ENCODE measurements at places on chromosomes 5 and 9. TPM values are rescaled to one million over a fixed set of nuclear protein-coding genes. Genes with fewer than 3 reads are reported as not detected.

The CDC14B gene
- 10.1 TPM for polyA plus RNA-seq

DNA sequence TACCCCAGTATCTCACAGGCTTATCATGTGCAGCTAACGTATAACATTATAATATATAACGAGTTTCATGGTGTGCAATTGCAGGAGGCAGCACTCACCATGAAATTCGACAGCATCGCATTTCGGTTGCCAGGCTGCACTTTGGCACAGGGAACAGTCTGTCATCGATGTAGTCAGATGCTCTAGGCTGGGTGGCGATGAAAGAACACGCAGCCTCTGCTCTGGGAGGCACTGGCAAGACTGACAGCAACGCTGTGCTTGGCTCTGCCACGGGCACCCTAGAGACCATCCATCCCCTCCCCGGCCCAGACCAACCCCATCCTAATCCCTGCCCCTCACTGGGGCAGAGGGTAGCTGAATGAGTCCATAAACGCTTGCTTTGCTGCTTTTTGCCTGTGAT is 290.8 kb downstream of the MED10 start:
- DNase-seq, result no peak
- H3K4me3 ChIP-seq, result no peak overlapping the region
- no peaks in the 10 kb centered on the region for H3K27me3 ChIP-seq
- peaks cover 2% of the 10 kb centered on the region for H3K4me1 ChIP-seq
- no peaks in the 10 kb centered on the region for H3K36me3 ChIP-seq

DNA sequence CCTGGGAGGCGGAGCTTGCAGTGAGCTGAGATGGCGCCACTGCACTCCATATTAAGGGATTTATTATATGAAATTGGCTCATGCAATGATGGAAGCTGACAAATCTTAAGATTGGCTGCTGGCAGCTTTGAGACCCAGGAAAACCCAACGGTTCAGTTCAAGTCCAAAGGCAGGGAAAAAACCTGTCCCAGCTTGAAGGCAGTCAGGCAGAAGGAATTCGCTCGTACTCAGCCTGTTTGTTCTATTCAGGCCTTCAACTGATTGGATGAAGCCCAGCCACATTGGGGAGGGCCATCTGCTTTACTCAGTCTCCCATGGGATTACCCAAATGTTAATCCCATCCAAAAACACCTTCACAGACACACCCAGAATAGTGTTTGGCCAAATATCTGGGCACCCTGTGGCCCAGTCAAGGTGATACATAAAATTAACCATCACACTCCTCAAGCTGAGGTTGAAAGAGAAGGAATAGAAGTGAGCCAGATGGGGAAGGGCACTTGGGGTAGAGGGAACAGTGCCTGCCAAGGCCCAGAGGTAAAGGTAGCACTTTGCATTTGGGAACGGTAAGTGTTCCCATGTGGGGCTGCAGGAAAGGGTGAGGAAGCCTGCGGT is 8.5 kb upstream of the ORM1 start:
- no peaks in the 10 kb centered on the region for H3K27me3 ChIP-seq
- no peaks in the 10 kb centered on the region for H3K36me3 ChIP-seq
- H3K4me1 ChIP-seq, result peaks cover 3% of the 10 kb centered on the region
- no peak overlapping the region for H3K4me3 ChIP-seq

GRCh38 chr5:134086943-134087305 is 27.6 kb upstream of the TCF7 start:
- H3K36me3 ChIP-seq, result no peaks in the 10 kb centered on the region
- no peaks in the 10 kb centered on the region for H3K4me1 ChIP-seq
- H3K27ac ChIP-seq, result no peak overlapping the region

The PDZD2 gene
- polyA plus RNA-seq, result 0.06 TPM

DNA sequence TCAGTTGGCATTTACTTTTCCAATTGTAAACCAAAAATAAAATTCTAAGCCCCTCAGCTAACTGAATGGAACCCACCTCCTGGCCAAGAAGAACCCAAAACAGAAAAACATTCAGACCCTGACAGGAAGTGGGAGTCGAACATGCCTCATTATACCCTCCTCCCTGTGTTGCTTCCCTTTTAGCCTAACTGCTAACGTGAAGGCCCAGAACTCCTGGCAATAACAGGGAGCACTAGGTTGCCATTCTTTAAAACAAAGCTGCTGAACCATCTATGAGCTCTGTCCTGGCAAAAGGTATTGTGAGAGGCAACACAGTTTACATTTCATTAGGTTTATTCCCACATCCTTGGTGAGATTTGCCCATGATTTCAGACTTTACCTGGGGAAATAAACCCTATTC is 481.4 kb downstream of the CHSY3 start:
- DNase-seq, result no peak
- H3K27me3 ChIP-seq, result no peaks in the 10 kb centered on the region
- no peak overlapping the region for H3K4me3 ChIP-seq

DNA sequence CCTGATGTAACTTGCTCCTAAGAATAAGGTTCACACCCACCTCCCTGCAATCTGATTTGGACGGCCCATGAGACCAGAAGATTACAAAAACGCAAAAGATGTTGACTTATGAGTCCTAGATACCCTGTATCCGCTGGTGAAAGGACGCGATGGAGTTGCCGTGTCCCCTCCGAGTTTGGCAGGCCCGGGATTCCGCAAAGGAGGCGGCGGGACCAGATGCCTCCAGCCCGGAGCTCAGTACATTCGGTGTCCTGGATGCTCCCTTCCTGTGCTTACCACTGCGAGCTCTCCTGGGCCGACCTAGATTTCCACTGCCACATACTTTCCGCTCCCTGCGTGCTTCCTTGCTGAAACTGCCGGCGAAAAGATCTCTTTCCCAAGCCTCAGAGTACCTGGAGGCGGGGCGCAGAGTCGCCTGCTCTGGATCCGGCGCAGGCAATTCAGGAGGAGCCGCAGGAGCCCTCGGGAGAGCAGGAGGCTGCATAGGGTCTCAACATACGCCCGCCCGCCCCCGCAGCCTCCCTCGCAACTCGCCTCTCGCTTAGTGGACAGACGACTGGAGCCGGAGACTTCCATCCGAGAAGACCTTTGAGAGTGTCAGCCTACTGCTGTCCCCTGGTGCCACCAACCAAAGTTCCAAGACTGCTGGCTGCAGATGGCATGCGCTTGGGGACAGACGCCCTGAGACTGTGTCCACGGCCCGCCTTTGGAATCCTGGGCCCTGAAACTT is 39.8 kb downstream of the ANXA2R start:
- DNase-seq, result no peak
- peak overlapping the region; percentile 58 for H3K4me3 ChIP-seq
- peak overlapping the region; percentile 2 for H3K27ac ChIP-seq
- H3K4me1 ChIP-seq, result no peaks in the 10 kb centered on the region

- H3K27me3 ChIP-seq, result no peaks in the 10 kb centered on the region
- no peak for DNase-seq
- H3K36me3 ChIP-seq, result no peaks in the 10 kb centered on the region
- no peaks in the 10 kb centered on the region for H3K4me1 ChIP-seq
- H3K27ac ChIP-seq, result no peak overlapping the region
Measured at GRCh38 chr5:4924577-4924976, 215.6 kb upstream of the ADAMTS16 start.

DNA sequence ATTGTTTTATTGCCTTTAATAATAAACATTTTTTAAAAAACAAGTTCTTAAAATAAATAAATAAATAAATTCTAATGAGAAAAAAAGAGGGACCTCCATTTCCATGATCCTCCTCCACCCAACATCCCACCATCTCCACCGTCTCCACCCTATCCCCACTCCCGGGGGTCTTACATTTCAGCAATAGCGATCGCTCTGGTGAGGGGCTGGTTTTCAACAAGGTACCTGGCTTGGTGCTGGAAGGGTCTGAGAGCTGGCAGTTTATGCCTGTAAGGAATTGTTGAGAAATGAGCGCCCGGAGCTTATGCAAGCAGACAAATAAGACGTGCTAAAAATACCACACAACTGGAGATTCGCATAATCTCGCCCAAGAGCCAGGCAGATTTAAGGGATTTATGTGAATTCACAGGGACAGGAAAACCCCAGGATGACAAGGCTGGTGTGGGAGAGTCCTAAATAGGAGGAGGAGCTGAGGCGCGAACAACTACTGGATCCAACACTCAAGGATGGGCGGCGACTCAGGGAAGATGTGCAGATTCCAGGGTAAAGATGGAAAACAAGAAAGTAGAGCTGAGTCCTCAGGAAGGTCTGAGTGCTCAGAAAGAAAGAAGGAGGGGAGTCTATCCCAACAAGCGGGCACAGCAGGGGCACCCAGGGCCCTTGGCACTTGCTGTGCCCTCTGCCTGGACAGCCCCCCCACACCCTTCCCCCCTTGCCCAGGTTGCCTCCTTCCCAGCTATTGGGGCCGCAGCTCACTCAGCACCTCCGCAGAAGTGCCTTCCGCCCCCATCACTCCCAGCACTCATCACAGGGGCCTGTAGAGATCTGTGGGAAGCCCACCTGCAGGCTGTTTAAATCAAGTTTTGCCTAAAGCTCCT is 27.0 kb downstream of the TRIM14 start:
- no peak overlapping the region for H3K27ac ChIP-seq
- no peak overlapping the region for H3K4me3 ChIP-seq
- H3K27me3 ChIP-seq, result no peaks in the 10 kb centered on the region
- H3K4me1 ChIP-seq, result no peaks in the 10 kb centered on the region
- DNase-seq, result no peak

DNA sequence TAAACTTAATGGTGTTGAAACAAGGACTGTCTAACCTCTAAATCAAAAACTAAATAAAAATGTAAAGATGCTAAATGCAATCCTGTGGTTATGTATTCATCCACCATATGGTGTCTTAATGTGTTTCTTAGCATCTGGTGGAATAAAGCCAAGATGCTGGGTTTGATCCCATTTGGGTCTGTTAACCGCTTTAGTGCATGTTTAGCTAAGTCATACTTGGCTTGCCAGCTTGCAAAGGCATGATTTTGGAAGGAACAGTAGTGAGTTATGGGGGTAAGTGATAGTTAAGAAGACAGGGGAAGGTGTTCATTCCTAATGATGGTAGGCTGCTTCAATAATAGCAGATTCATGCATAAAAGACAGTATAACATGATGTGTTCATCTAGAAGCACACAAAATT is 139.0 kb upstream of the SLC27A6 start:
- H3K4me3 ChIP-seq, result no peak overlapping the region
- H3K36me3 ChIP-seq, result no peaks in the 10 kb centered on the region
- no peaks in the 10 kb centered on the region for H3K27me3 ChIP-seq
- no peak for DNase-seq
- H3K4me1 ChIP-seq, result no peaks in the 10 kb centered on the region

DNA sequence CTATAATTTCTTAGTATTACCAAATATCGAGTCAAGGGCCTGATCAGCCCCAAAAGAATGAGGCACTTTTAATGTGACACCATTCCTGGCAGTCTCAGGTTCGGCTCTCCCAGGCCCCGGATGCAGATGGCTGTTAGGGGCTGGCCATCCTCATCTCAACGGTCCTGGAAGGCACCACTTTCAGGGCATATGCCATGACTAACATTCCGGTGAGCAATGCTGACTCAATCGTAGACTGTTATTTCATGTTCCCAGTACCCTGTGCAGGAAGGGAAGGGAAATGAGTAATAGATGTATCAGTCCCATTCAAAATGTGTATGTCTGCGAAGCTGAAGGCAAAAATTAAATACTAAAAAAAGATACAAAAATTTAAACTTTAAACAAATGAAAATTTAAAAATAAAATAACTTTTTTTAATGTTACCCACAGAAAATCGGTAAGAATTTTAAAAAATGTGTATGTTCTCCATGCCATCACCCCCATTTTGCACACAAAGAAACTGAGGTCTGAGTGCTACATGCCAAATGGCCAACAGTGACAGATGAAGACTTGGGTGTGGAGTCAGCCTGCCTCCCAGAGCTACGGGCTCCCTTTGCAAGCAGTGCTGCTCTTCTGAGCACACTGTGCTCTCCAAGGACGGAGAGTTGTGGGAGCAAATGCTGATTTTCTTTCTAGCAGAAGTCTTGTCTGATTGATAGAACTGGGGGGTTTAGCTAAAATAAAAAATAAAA is 79.0 kb downstream of the GLDC start:
- H3K36me3 ChIP-seq, result no peaks in the 10 kb centered on the region
- peak overlapping the region; percentile 60 for H3K4me3 ChIP-seq
- H3K4me1 ChIP-seq, result peaks cover 14% of the 10 kb centered on the region
- no peak for DNase-seq
- H3K27me3 ChIP-seq, result no peaks in the 10 kb centered on the region
- H3K27ac ChIP-seq, result peak overlapping the region; percentile 47

The NCBP1 gene
- 15.6 TPM for polyA plus RNA-seq

GRCh38 chr5:134758176-134758503 is 439 bp upstream of the DDX46 start:
- DNase-seq, result no peak
- no peaks in the 10 kb centered on the region for H3K27me3 ChIP-seq
- H3K4me3 ChIP-seq, result peak overlapping the region; percentile 79
- H3K36me3 ChIP-seq, result no peaks in the 10 kb centered on the region
- H3K4me1 ChIP-seq, result peaks cover 6% of the 10 kb centered on the region
- peak overlapping the region; percentile 37 for H3K27ac ChIP-seq

- no peak overlapping the region for H3K4me3 ChIP-seq
- no peaks in the 10 kb centered on the region for H3K27me3 ChIP-seq
- DNase-seq, result no peak
- H3K4me1 ChIP-seq, result no peaks in the 10 kb centered on the region
- no peaks in the 10 kb centered on the region for H3K36me3 ChIP-seq
Measured at GRCh38 chr9:20650750-20651299, 28.5 kb upstream of the MLLT3 start.

DNA sequence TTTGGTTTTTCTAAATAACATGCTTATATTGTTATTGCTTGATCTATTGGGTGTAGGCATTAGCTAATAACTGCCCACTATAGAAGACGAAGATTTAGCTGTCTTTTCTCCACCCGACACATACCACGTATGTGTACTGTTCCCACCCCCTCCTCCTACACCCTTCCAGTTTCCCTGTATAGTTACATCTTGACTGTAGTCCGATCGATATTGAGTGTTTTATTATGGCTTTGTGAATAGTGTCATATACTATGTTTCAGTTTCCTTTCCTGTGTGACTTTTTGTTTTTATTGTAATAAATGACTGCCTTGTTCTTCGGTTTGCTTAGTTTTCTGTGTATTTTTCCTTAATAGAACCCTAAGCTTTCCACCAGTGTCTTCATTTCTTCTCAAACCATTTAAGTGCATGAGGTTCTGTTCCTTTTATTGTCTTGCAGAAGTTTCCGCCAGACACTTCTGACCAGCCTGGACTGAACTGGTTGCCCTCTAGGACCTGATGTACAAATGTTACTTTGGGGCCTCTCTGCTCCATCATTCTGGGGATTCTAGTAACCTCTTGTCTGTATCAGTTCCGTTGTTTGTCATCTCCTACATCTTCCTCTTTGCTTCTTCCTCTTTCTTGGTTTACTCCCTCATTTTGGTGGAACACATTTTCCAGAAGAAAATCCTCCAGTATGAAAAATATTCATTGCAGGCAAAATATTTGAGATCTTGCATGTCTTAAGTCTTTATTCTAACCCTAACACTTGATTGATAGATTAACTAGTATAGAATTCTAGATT is 61.8 kb downstream of the PRKACG start:
- H3K36me3 ChIP-seq, result no peaks in the 10 kb centered on the region
- DNase-seq, result no peak
- peaks cover 14% of the 10 kb centered on the region for H3K27me3 ChIP-seq
- no peak overlapping the region for H3K27ac ChIP-seq

- H3K27me3 ChIP-seq, result no peaks in the 10 kb centered on the region
- H3K4me1 ChIP-seq, result peaks cover 34% of the 10 kb centered on the region
- no peak for DNase-seq
- no peak overlapping the region for H3K4me3 ChIP-seq
- peak overlapping the region; percentile 65 for H3K27ac ChIP-seq
- peaks cover 73% of the 10 kb centered on the region for H3K36me3 ChIP-seq
Measured at GRCh38 chr5:111735583-111736270, 21.3 kb downstream of the NREP start.

- H3K27me3 ChIP-seq, result no peaks in the 10 kb centered on the region
- DNase-seq, result no peak
- H3K27ac ChIP-seq, result no peak overlapping the region
Measured at GRCh38 chr5:140207250-140207964, 32.4 kb downstream of the CYSTM1 start.

Measured in SK-N-SH (cell line).